Stimulated activated CD8-positive, alpha-beta memory T cell treated with anti-CD3 and anti-CD28 coated beads, Interleukin-7, amount 100 ng/mL, for 24 hours (primary cell): ENCODE measurements at places on chromosomes 6 and 20.

GRCh38 chr6:82906951-82907350 is 158.7 kb downstream of the UBE3D start:
- DNase-seq: no peak

- no peak for DNase-seq
Measured at GRCh38 chr6:155493694-155494143, 38.1 kb upstream of the NOX3 start.

- no peak for DNase-seq
Measured at GRCh38 chr6:42724825-42725224, 2.4 kb upstream of the PRPH2 start.

- DNase-seq: no peak
Measured at GRCh38 chr20:953742-954141, 37.6 kb upstream of the ANGPT4 start.

GRCh38 chr6:123332070-123332469 is 304.7 kb downstream of the TRDN start:
- no peak for DNase-seq

- DNase-seq: no peak
Measured at GRCh38 chr6:147251072-147251471, 46.9 kb downstream of the STXBP5 start.

GRCh38 chr6:125393449-125393858 is 91.7 kb upstream of the HDDC2 start:
- no peak for DNase-seq

DNA sequence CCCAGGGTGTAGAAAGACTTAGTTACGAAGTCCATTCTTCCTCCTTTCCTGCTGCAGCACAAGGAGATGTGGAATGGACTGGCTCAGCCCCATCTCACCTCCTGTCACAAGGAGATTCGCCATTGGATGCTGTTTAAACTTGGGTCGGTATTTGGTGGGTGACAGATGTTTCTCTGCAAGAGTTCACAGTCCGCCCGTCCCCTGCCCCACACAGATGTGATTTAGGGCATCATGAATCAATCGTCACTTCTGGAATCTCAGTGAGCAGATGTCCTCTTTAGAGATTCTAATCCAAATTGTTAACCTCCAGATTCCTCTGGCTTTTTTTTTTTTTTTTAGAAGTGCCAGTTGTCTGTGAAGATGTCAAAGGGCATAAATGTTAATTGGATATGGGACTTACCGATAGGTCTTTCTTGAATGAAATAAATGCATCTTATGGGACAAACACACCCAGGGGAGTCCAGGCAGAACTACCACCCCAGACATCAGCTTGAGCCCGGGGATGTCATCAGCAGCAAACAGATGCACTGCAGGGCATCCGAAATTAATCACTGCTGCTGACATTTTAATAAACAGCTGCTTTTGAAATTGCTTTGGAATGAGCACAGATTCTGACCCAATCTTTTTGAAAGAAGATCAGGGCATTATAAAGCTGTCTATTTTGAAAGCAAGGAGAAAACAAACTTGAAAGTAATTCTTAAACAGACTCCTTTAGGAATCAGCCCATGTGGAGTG is 117.6 kb upstream of the CDH4 start:
- DNase-seq: no peak

DNA sequence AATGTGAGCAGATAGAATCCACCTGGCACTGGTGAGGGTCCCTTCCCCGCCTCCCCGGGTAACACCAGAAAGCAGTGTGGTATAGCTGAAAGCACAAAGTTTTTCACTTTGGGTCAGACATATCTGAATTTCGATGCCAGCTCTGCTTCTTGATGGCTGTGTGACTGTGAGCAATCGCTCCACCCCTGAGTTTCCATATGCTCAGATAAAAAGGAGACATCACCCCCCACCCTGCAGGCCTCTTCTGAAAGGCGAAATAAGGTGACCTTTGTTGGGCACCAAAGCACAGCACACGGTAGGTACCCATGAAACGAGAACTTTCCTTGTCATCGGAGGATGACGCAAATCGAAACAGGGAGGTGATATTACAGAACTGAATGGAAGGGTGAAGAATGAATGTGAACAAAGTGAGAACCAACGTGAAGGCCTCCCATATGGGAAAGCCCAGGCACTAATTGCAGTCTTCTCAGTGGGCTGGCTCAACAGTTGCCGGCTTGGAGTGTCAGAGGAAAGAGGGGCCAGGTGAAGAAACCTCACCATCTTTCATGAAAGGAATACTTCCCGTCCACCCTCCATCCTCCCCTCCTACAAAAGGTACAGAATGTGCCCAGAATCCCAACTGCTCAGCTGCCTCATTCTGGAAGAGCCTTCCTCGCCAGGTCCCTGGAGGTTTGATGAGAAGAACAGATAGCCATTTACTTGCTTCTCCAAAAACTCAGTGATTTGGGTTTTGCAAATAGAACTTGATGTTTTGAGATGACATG is 61.8 kb downstream of the NFATC2 start:
- no peak for DNase-seq

GRCh38 chr20:61810738-61811135 is 254.9 kb downstream of the TAF4 start:
- DNase-seq: no peak

DNA sequence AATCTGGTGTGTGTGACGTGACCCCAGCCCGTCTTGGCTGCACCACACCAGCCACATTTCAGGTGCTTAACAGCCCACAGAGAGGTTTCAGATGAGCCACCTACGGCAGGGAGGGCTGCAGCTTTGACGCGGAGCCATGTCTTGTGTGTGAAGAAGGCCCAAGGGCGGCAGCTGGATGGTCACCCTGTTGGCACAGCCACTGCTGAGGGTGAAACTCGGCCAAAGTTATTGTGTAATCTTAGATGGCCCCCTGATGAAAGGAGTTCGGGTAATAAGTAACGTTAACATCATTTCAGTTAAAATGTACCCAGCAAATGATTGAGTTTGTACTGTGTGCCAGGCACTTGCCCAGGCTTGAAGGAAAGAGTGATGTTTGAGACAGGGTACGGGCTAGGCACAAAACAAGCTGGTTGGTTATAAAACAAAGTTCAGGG is 97.2 kb downstream of the SSR1 start:
- no peak for DNase-seq

GRCh38 chr6:167547751-167548150 is 222.9 kb downstream of the TTLL2 start:
- no peak for DNase-seq

DNA sequence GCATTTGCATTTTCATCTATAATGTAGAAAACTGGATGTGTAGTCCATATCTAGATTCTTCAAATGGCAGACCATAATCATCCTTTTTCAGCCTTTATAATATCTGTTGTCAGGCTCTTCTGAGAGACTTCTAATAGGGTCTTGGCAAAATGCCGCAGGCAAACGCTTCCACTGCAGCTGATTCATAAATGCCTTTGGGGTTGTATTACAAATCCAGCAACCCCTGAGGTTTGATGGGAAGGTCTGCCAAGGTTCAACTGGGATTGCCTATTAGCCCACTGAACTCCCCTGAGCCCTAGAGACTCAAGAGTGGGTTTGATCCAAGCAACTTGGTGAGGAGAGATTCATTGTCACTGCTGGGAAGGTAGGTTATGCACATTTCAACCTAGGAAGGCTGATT is 365.2 kb upstream of the POU3F2 start:
- no peak for DNase-seq

GRCh38 chr6:129701721-129702455 is 8.1 kb downstream of the ARHGAP18 start:
- no peak for DNase-seq

DNA sequence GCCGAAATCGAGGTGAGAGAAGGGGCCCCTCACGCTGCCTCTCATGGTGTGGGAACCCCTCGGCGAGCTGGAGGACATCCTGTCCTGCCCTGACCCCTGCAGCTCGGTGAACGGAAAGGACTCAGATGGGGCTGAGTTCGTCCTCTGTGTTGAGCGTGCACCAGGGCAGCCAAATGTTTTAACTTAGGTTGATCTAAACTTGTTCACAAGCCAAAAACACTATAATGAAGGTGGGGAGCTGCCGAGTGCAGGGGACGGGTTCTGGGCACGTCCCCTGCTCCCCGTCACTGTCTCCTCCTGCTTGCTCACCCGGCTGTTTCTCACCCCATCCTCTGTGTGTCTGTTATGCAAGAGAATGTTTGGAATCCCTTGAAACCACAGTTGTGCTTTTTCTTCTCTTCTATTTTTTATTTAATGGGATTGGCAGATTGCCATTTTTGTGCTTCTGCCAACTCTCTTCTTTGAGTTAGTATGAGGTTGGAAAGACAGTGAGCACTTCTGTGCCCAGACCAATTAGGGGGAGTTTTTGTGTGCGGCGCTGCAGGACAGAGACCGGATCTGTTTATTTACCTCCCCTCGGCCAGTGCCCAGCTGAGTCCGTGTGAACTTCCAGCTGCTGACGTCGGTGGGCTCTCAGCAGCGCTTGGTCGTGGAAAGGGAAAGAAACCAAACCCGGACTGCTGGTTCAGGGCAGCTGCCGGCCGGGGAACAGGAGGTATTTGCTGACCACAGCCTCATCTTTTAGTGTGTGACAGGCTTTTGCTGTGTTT is 158.1 kb downstream of the DTNBP1 start:
- DNase-seq: no peak

GRCh38 chr6:108574457-108575141 is 13.9 kb downstream of the FOXO3 start:
- no peak for DNase-seq

GRCh38 chr6:5143634-5144311 is 58.6 kb downstream of the PPP1R3G start:
- DNase-seq: peak; percentile 75
